ENCODE measurements at places on chromosomes 11 and 22.
A peak's percentile ranks its signal among the peaks of the same experiment; 100 is the strongest.

DNA sequence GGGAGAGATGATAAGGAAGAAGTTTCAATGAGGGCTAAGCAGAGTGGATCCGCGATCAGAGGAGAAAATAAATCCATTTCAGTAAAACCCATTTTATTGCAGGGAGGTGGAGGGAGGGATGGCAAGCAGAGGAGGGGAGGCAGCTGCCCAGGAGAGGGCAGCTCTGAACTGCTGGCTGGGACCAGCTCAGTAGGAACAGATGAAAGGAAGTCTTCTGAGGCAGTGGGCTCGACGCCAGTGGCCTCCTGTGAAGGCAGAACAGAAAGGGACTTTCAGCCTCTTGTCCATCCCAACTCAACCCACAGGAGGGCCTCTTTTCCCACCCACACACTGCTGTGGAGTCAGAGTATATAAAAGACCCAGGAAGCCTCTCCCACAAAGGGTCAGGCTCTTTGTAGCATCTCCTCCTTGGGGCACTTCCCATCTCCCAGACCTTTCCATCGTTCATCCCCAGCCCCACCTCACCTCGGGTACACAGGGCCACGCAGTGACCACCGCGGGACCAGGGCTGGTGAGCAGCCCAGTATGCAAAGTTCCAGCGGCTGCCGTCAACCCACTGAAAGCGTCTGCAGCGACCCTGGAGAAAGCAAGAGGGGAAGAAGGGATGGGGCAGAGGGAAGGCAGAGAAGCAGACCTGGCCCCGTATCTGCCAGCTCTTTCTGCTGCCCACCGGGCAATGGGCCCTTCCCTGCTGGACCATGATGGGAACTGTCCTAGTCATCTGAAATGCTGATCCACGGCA is 3.0 kb downstream of the PRG2 start:
- no peak for DNase-seq
- no peaks in the 10 kb centered on the region for H3K36me3 ChIP-seq
- H3K27me3 ChIP-seq = no peaks in the 10 kb centered on the region
- H3K4me1 ChIP-seq = no peaks in the 10 kb centered on the region
- H3K4me3 ChIP-seq = no peak overlapping the region

DNA sequence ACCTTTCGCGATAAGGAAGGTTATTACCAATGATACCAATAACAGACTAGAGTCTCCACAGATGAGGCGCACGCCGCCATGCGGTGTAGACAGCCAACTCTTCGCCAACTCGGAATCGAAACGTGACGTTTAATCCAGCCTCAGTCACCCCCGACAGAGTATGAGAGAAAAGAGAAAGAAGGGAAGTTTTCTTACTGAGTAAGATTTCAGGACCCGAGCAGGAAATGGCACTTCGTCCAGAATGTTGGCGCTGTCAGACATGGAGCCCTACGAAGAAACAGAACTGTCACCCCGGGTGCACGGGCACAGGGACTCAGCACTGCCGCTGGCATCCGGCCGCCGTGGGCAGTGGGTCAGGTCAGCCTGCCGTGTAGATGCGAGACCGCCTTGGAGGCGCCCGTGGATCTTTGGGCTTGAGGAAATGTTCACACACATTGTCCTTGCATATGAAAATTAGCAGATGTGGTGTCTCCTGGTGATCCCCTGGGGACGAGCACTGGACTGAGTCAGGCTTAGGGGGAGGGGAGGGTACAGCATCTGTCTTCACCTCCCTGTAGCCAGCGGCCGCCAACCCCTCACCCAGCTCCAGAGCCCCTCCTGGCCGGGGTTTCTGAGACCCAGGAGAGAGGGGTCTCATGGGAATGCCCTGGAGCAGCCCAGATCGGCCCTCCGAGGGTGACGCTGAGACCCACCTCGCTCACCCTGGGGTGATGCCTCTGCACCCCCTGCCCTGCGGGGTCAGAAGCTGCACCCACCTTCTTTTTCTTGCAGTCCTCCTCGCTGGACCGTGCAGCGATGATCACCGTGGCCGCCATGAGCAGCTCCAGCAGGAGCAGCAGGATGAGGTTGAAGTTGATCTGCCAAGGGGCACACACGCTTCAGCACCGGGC is 8.3 kb downstream of the MLC1 start:
- no peaks in the 10 kb centered on the region for H3K36me3 ChIP-seq
- no peaks in the 10 kb centered on the region for H3K4me1 ChIP-seq
- no peak overlapping the region for H3K27ac ChIP-seq
- no peak for DNase-seq
- peaks cover 5% of the 10 kb centered on the region for H3K27me3 ChIP-seq

- no peaks in the 10 kb centered on the region for H3K36me3 ChIP-seq
- no peak overlapping the region for H3K27ac ChIP-seq
- no peak overlapping the region for H3K4me3 ChIP-seq
- no peak for DNase-seq
- H3K27me3 ChIP-seq = no peaks in the 10 kb centered on the region
- H3K4me1 ChIP-seq = no peaks in the 10 kb centered on the region
These were observed 550.0 kb downstream of the MN1 start for GRCh38 chr22:27251563-27251962.

DNA sequence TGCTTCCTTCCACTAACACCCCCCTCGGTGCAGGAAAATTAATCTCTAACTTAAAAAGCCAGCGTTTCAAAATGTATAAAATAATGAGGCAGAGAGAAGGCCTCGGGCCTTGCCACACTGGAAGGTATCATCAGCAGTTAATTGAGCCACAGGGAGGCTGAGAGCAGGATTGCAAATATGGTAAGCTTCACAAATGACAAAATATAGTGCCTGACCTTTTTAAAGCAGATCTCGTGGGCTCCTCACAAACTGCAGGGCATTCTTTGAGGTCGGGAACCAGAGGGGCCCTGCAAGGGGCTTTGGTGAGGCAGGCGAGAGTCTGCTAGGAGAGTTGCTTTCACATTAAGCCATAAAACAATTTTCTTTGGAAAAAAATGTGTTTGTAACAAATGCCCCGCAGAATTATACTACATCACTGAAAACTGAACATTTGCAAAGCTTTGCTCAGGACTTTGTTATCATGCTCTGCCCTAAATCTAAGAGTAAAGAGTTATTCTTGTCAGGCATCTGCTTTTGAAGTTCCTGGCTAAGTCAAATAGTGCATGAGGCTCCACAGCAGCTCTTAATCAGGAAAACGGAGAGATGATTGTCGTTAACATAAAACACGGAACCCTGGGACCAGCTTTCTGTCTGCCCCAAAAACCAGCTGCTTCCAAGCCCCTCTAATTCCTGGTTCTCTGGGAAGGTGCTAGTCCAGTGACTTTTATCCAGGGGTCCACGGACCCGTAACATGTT is 61.4 kb upstream of the SYT13 start:
- H3K27ac ChIP-seq = no peak overlapping the region
- DNase-seq = no peak
- H3K4me3 ChIP-seq = no peak overlapping the region
- H3K27me3 ChIP-seq = no peaks in the 10 kb centered on the region

DNA sequence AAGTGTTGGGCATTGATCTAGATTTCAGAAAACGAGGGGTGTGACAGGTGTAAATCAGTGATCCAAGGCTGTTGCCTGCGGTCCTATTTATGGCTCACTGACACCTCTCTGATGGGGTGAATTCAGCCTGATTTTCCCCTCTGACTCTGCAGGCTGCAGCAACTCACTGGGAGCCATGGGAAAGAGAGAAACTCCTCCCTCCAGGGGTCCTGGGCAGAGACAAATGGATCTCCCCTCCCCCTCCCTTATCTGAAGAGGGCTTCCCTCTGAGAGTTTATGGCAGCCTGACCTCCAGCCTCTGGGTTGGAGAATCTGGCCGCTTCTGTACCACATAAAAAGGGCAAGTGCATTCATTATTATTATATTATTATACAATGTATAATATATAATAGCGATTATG is 1.8 kb upstream of the PKNOX2 start:
- DNase-seq = no peak
- H3K27me3 ChIP-seq = no peaks in the 10 kb centered on the region
- no peak overlapping the region for H3K27ac ChIP-seq
- no peaks in the 10 kb centered on the region for H3K36me3 ChIP-seq
- no peaks in the 10 kb centered on the region for H3K4me1 ChIP-seq

GRCh38 chr11:128210148-128210940 is 377.0 kb downstream of the ETS1 start:
- no peak overlapping the region for H3K4me3 ChIP-seq
- no peaks in the 10 kb centered on the region for H3K4me1 ChIP-seq
- DNase-seq = peak; percentile 58
- H3K27me3 ChIP-seq = no peaks in the 10 kb centered on the region

- no peaks in the 10 kb centered on the region for H3K36me3 ChIP-seq
- peaks cover 70% of the 10 kb centered on the region for H3K4me1 ChIP-seq
- H3K27ac ChIP-seq = no peak overlapping the region
These were observed 66.9 kb downstream of the RBFOX2 start for GRCh38 chr22:35961480-35962295.

GRCh38 chr22:23752090-23752691 is 1.3 kb upstream of the ZNF70 start:
- H3K27me3 ChIP-seq = no peaks in the 10 kb centered on the region
- no peaks in the 10 kb centered on the region for H3K36me3 ChIP-seq
- no peak overlapping the region for H3K27ac ChIP-seq

DNA sequence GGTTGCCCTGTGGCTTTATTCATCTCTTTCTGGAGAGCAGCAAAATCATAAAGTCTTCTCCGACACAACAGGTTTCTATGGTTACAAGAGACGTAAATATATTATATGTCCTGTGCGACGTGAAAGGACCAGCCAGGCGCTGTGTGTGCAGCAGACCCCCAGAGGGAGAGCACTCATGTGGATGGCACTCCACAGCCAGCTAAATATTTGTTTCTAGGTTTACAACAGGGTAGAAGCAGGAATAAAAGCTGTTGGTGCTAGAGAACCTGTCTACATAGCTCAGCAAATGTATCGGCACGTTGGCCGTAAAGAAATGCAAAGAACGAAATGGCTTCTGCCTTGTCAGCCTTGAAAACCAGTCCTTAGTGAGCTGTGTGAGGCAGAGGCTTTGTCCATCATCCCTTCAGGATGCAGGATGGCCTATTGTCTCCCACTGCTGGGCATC is 133.8 kb upstream of the PITPNB start:
- H3K4me3 ChIP-seq = no peak overlapping the region
- no peaks in the 10 kb centered on the region for H3K36me3 ChIP-seq
- no peak for DNase-seq
- no peaks in the 10 kb centered on the region for H3K27me3 ChIP-seq

DNA sequence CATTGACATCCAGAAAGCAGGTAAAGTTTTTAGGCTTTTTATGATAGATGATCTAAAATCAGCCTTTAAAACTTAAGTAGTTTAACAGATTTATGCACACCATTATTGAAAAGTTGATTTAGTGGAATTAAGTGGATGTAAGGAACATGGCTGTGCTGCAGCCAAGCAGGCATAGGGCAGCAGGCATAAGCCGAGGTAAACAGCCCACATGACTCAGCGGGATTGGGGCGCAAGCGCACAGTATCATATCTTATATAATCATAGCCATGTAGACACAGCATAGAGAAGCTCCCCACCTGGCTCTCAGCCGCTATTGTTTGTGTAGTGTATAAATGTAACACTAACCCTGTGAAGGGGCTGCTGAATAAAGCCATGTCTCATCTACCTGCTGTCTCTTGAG is 157.5 kb downstream of the WNT11 start:
- no peaks in the 10 kb centered on the region for H3K36me3 ChIP-seq
- H3K27ac ChIP-seq = no peak overlapping the region
- H3K4me1 ChIP-seq = no peaks in the 10 kb centered on the region
- no peak overlapping the region for H3K4me3 ChIP-seq
- DNase-seq = peak; percentile 56
